ENCODE measurements at places on chromosomes 1 and 21.

DNA sequence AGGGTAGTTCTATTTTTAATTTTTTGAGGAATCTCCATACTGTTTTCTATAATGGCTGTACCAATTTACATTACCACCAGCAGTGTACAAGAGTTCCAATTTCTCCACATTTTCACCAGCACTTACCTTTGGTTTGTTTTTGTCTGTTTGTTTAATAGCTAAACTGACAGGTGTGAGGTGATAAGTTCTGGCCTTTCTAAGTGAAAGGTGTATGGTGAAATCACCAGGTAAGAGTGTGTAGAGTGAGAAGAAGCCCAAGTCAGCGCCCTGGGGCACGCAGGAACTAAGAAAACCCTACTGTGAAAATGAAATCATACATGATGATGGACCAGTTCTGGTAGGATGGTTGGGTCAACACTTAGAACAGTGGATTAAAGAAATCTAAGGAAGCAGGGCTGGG lies 34.5 kb downstream of the BTG3 start:
- no peak for DNase-seq

- DNase-seq = no peak
These were observed 204.5 kb downstream of the SIPA1L2 start for GRCh38 chr1:232425421-232425820.

- DNase-seq = no peak
These were observed 427.2 kb upstream of the VAMP3 start for GRCh38 chr1:7343882-7344281.

DNA sequence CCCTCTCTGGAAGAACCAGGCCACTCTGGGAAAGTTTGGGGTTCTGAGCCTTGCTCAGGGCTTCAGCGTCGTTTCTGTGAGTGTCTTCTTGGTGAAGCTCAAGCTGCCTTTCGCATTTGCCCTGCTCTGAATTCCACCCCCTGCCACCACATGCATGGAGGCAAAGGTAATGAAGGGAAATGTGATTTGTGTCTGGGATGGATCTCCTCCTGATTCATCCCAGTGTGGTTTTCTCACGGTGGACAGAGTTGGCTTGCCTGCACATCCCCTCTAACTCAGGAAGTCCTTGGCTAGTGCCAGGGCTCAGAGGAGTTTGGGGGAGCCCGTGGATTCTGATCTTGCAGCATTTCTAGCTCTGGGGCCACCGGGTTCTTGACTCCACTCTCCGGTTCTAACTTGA lies 173.6 kb upstream of the RAB4A start:
- no peak for DNase-seq

DNA sequence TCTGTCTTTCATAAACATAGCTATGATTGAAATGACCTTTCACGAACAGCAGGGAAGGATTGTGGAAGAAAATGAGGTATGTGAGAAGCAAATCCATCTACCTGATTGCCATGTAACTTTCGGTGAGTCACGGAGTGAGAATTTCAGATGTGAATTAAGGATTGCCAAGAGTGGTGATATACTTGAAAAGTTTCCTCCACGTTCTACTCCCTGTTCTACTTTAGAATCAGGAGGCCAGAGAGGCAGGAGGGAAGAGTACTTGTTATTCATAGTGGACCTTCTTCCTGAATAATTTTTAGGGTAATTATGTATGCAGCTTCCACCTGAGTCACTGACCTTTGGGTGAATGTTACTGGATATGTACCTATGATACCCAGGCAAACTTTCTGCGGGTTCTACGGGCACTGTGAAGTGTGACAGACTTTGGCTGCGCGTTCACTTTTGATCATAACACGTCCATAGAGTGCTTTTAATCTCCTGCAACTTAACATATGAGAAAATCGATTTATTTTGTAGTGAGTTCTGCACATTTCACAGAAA lies 2.6 kb upstream of the KCNE1 start:
- no peak for DNase-seq

Measured in caudate nucleus (tissue), 63 donors.